ENCODE measurements at places on chromosomes 7 and 10.

GRCh38 chr10:101830322-101831168, 12.3 kb upstream of the OGA start:
- peak; percentile 80 for DNase-seq

DNA sequence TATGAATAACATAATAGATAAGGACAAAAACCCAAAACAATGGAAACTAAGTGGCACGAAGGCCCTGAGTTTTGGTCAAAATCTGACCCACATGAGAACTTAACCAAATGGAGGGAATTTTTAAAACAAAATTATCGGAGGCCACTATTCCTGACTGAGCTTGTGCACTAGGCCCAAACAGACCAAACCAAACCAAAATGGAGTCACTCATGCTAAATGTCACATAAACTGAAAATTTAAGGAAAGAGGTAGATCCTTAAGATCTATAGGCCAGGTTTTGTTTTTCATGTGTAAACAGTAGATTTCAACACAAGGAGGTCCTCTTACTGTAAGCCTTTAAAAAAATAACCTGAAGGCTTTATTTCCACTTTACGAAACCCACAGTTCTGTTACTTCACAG, 3.8 kb upstream of the ZNF92 start:
- no peak for DNase-seq

DNA sequence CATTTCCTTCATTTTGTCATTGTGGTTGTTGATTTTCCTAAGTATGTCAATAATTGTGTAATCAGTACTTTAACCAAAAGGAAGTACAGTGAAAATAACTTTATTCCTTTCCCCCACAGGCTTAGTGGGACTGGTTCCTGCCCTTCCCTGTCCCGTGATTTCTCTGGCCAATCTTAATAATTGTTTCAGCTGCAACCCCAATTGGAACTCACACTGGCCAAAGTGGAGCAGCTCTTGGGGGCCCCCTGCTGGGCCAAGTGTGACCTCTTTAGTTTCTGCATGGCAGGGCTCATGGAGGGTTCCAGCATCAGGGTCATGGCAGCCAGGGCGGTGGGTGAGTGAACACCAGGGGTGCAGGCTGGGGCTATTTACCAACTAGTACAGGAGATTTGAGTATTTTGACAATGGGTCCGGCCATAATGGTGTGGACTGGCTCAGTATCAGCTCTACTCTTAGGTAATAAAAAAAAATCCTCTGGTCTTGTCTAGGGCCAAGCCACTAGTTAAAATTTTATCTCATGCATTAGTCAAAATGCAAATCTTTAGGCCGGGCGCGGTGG, 31.7 kb downstream of the CYCS start:
- peak; percentile 71 for DNase-seq

DNA sequence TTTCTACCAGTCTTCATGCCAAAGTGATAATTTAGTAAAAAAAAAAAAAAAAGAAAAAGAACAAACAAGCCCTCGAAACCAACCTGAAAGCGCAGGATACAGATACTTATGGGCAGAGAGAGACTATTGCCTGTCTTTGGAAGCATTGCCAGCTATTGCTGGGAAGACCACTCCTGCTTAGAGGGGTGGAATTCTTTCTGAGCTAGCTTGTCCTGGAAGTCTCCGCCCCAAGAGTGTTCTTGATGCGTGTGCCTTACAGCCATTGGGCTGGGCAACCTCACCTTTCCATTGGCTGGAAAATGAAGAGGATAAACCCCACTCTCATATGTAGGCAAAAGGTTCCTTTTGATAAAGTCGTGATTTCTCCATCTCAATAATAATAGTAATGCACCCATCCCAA, 19.9 kb upstream of the INSYN2A start:
- no peak for DNase-seq

DNA sequence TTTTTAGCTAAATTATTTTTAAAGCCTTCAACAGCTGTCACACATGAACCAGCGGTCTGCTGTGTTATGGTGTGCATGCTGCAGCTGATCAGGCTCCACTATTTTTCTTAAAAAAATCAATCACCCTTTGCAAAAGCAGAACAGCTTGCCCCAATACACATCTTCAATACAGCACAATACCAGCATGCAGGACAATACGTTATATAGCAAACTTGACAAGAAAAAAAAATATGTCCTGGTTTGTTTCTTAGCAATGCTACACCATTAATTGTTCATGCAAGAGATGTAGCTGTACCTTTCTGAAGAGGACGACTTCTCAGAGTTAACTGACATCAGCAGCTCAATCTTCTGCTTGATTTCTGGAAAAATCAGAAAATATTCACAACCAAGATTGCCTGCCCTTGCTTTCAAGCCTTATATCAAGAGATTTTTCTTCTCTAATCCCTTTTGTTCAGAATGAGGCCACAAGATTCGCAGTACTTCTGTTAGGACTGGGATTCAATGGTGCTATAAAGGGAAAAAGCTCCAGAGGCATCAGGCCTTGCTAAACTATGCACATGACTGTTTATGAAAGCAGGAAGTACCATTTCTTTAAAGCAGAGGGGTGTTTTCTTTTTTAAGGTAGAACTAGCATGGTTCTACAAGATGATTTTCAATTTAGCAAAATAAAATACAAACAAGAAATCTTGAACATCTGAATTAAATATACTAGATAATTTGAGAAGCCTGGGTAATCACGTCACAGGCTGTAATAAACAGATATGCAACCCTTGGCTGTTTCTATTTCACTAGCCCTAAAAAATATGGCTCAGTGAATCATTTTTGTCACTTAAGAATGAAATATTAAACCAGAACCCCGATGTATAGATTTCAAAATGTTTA, 120.0 kb downstream of the SRPK2 start:
- DNase-seq, result no peak

DNA sequence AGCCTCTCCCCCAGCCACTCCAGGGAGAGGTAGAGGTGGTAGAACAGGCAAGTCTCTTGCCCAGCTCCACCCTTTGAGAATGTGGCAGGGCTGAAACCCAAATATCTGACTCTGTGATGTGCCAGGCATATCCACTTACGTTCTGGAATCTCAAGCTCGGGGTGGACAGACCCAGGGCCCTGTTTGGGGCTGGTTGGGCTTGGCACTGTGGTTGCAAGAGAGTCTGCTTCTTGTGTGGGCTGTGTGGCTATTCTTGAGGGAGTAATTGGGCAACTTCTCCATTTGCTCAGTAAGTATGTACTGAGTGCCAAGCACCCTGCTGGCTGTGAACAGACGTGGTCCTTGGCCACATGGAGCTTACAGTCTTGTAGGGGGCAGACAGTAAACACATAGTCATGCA, 4.7 kb downstream of the UBTD1 start:
- DNase-seq, result no peak

GRCh38 chr10:49518982-49519578, 19.8 kb downstream of the ERCC6 start:
- no peak for DNase-seq

- DNase-seq, result no peak
Measured at GRCh38 chr7:140635345-140635744, 5.3 kb downstream of the DENND2A start.

- DNase-seq, result no peak
Measured at GRCh38 chr7:117083648-117084047, 130.3 kb downstream of the ST7 start.

DNA sequence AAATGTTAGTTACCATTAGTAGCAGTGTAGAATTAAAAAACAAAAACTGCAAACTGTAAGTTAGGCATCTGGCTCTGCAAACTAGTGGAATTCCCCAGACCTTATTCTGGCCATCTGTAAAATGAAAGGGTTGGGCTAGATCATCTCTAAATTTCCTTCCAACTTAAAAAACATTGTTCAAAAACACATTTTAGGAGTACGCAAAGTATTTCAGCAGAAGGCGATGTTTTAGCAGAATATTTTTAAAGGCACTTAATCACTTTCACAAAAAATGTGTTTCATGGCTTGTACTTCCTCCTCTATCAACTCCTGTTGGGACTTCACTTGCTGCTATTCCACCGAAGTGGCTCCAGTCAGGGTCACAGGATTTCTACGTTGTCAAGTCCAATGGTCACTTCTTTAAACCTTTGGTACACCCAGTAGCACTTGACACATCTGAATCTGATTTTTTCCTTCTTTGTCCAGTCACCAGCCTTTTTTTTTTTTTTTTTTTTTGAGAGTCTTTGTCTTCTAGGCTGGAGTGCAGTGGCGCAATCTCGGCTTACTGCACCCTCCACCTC, 169.0 kb downstream of the AHR start:
- no peak for DNase-seq

GRCh38 chr10:13470270-13470669, 58.5 kb downstream of the BEND7 start:
- no peak for DNase-seq

DNA sequence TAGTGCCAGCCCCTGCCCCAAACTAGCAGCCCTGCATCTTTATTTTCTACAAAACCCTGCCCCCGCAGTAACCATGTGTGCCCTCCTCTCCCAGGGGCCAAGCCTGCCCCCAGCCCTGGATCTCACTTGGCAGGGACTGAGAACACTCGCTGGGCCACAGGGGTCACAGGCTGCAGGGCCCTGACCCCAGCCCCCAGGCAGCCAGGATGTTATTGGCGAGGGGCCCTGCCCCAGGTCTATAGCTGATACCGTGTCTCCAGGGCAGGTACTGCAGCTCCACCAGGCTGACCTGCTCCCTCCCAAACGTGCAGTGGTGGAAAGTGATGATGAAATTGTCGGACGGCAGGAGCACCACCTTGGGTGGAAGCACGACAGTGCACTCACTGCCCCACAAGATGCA, 35.9 kb upstream of the TUBB8 start:
- no peak for DNase-seq

GRCh38 chr10:44944354-44944753, 15.2 kb upstream of the RASSF4 start:
- no peak for DNase-seq

GRCh38 chr7:48643431-48644013, 280.8 kb upstream of the CDC14C start:
- DNase-seq, result no peak

DNA sequence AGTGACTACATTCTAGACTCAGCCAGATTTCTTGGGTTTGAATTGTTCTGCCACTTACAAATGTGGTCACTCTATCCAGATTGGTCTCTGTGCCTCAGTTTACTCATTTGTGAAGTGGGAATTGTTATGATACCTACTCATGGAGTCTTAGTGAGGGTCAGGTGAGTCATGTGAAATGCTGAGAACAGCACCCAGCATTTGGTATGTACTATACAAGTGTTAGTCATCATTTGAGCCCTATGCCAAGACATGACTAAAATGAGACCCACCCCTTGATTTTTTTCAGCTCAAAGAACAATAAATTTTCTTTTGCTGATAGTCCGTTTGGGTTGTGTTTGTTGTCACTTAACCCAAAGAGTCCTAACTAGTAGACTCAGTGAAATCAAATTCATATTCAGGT, 92.8 kb downstream of the CHN2 start:
- no peak for DNase-seq

DNA sequence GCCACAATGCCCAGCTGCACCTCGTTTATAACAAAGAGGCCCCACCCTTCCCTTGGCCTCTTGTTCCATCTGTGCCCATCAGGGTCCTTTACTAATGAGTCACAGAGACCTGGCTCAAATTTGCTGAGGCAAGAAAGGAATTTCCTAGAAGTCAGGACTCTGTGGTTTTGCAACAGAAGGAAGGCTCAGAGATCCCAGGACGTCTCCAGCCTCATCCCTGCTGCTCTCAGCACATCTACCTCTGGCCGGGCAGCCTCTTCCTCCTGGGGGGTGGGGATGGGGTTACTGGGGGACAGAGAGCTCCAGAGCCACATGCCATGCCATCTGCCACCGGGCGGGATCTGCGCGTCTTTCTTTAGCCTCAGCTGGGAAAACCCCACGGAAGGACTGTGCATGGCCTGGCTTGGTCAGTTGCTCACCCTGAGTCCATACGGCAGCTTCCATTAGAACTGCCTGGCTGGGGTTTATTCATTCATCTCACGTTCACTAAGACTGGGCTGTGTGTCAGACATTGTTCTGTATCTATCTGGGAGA, 41.9 kb upstream of the PSMG3 start:
- no peak for DNase-seq
